Right hindlimb (tissue), 1 donor: ENCODE measurements at places on chromosomes 7 and 10.

DNA sequence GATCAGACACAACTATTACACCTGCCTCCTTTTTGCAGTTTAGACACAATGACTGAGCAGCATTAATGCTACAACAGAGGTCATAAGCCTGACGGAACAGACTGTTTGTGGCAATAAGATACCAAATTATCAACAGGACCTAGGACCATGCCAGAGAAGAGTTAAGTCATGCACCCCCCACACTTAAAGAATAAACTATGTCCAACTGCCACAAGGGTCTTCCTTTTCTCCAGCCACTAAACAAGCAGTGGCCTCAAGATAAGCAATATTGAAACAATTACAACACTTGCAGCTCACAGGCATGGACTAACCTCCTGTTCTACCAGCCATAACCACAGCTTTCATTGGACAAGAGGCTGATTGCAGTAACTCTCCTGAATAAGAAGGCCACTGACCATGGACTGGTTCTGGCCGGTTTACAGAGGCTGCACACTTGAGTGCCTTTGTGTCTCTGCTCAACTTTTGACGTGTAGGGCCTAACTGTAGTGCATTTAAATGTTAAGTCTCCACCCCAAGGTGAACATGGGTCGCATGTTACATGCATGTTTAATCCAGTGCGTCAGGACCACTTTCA lies 104.4 kb downstream of the STRA8 start:
- no peak for DNase-seq

- DNase-seq = no peak
Observed at GRCh38 chr7:37741776-37742175, 58.2 kb downstream of the GPR141 start.

DNA sequence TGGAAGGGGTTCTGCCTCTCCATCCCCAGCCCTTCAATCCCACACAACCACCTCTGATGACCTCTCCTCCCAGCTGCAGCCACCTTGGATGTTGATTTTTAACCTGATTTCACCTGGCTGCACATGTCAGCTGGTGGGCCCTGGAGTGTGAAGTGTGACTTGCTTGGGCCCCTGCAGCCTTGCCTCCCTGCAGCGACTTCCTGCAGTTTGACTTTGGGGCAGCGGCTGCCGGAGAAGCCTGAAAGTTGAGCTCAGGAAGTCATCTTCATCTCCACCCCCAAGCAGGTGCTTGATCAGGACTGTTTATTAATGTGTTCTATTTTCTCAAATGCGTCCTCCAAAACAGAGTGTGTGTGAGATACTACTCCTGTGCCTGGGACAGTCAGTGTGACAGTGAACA lies 675.2 kb upstream of the GALNT17 start:
- DNase-seq = no peak

DNA sequence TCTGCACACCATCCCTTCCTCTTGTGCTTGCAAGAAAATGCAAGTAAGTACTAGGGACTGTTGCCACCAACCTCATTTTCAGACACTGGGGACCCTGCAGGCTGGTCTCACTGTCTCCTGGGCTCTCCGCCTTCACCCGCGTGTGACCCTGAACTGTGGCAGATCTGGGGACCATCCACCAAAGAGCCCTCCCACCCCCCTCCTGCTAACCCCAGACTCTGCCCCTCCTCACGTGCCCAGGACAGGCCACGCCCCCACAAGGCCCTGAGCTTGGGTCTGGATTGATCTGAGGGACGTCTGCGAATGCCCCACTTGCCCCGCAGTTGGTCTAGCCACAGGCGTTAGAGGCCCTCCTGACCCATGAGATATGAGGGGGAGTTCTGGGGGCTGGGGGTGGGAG lies 8.1 kb downstream of the CNPY1 start:
- DNase-seq = no peak

- DNase-seq = no peak
Observed at GRCh38 chr10:3499120-3499519, 285.9 kb downstream of the KLF6 start.
